ENCODE measurements at places on chromosomes 12 and 14. TPM values are rescaled to one million over a fixed set of nuclear protein-coding genes. Genes with fewer than 3 reads are reported as not detected.

Gene FGF23
- total RNA-seq: not detected

Gene FAM90A1
- 0.11 TPM for total RNA-seq

Gene PLXNC1
- 3.2 TPM for total RNA-seq

Gene CISTR
- not detected for total RNA-seq

Gene DNAL1
- total RNA-seq: 8.0 TPM

Gene PLEK2
- 8.7 TPM for total RNA-seq

Gene MARS1
- total RNA-seq: 209 TPM

Gene TMPRSS12
- not detected for total RNA-seq

Gene SYCP3
- total RNA-seq: 0.11 TPM

Gene AKAP5
- 0.44 TPM for total RNA-seq

Gene KRT73
- total RNA-seq: not detected

Gene RFX4
- total RNA-seq: not detected

Gene GRIN2B
- 0.22 TPM for total RNA-seq

Gene PTPN21
- 11.0 TPM for total RNA-seq

Gene ART4
- not detected for total RNA-seq

Gene ACOT6
- total RNA-seq: not detected

Gene POTEM
- not detected for total RNA-seq

Gene RILPL2
- 3.5 TPM for total RNA-seq

Gene AMHR2
- total RNA-seq: not detected

Gene NKX2-1
- not detected for total RNA-seq

Gene LHX5
- not detected for total RNA-seq

Gene ACOT4
- total RNA-seq: 1.00 TPM

Gene CMKLR1
- not detected for total RNA-seq

Gene EML1
- total RNA-seq: 60.3 TPM

Gene OR4E2
- 0.12 TPM for total RNA-seq

Gene KRT79
- not detected for total RNA-seq

Gene CFAP54
- total RNA-seq: 5.4 TPM

Gene TAS2R7
- not detected for total RNA-seq

Gene SPRING1
- total RNA-seq: 29.1 TPM

Gene RNASE3
- total RNA-seq: not detected

Gene CEBPE
- total RNA-seq: not detected

Gene TRIM9
- total RNA-seq: 0.62 TPM

Gene HOXC5
- not detected for total RNA-seq

Gene ATG2B
- 24.7 TPM for total RNA-seq

Gene P2RX2
- not detected for total RNA-seq

Gene IL22
- not detected for total RNA-seq

Gene AJUBA
- total RNA-seq: 65.7 TPM

Gene GSG1
- 0.12 TPM for total RNA-seq

Gene DEGS2
- total RNA-seq: not detected

Gene CNTN1
- 16.2 TPM for total RNA-seq

Gene KRT3
- not detected for total RNA-seq

Gene SLC25A29
- 10.0 TPM for total RNA-seq

Gene GYS2
- total RNA-seq: not detected

Gene SLCO1B1
- total RNA-seq: not detected

Gene PAN2
- 25.4 TPM for total RNA-seq

Gene MYG1
- total RNA-seq: 58.9 TPM

Gene TSHR
- total RNA-seq: not detected
